ENCODE measurements at places on chromosomes 1 and 21.

DNA sequence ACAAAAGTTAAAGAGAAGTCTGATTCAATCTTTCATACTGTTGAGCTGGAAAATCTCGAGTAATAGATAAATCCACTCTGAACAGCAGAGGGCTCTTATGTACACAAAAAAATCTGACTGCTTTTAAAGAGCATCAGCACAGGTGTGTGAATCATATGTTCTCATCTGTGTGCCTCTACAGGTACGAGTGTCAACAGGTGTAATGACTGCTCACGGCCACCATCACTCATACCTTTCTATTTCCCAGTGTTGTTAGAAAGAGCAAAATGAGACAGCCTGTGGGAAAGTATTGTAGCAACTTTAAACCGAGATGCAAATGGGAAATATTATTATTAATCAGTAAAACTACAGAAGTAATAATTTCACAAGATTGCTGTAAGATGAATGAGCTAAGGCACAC is 49.0 kb upstream of the SCAF4 start:
- DNase-seq = no peak
- no peaks in the 10 kb centered on the region for H3K36me3 ChIP-seq
- no peaks in the 10 kb centered on the region for H3K4me1 ChIP-seq
- no peak overlapping the region for H3K27ac ChIP-seq
- H3K4me3 ChIP-seq = no peak overlapping the region

DNA sequence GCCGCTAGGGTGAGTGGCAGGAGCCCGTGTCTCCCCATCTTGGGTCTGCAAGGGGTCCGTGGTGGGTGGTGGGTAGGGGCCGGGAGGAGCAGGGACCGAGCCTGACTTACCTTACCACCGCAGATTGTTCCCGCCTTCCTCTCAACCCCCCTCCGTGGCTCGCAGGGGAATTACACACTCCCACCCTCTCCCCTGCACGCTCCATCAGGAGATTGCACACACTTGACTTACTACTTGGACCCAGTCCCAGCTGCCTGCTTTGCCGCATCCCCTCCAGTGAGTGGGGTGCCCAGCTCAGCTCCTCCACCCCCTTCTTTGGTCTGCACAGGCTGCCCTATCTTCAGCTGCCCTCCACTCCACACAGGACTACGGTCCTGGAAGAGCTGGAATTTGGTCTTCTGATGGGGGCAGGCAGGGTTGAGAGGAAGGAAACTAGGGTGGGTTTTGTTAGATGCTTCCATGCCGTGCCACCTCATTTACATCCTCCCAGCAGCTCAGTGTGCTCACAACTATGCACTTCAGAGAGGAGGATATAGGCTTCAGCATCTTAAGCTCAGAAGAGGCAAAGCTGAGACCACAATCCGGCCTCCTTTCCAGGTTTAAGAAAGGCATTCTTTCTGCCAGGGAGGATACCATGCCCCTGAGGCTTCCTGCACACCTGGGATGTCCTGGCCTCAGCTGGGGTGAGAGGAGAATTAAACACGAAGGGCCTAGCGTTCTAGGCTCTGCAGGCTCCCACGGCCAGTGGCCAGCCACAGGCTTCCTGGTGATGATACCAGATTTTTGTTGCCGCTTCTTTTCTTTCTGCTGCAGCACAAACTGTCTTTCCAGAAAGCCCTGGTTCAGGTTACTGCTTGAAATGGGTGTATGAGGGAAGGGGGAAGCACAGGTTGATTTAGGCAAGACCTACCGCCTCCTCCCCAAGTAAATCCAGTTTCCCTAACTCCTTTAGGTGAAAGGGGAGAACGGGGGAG is 2.3 kb downstream of the KCNC4 start:
- peaks cover 23% of the 10 kb centered on the region for H3K27me3 ChIP-seq
- H3K36me3 ChIP-seq = no peaks in the 10 kb centered on the region
- no peak overlapping the region for H3K27ac ChIP-seq

- H3K36me3 ChIP-seq = no peaks in the 10 kb centered on the region
- H3K4me3 ChIP-seq = no peak overlapping the region
- H3K4me1 ChIP-seq = peaks cover 8% of the 10 kb centered on the region
- H3K27ac ChIP-seq = no peak overlapping the region
Measured at GRCh38 chr1:40829631-40830245, 32.4 kb downstream of the CITED4 start.

GRCh38 chr1:16921391-16922185 is at the start of gene CROCC:
CROCC (plus strand) TSS chr1:16921931; CDS start chr1:16922019, 88 bp downstream.
- peaks cover 6% of the 10 kb centered on the region for H3K4me1 ChIP-seq
- peak; percentile 93 for DNase-seq
- H3K27me3 ChIP-seq = no peaks in the 10 kb centered on the region
- H3K4me3 ChIP-seq = peak within 1 kb of the TSS; percentile 47

GRCh38 chr1:85659174-85659573 is 49.1 kb downstream of the ZNHIT6 start:
- H3K4me3 ChIP-seq = no peak overlapping the region
- no peak overlapping the region for H3K27ac ChIP-seq
- no peak for DNase-seq
- H3K36me3 ChIP-seq = peaks cover 17% of the 10 kb centered on the region
- H3K4me1 ChIP-seq = peaks cover 8% of the 10 kb centered on the region

DNA sequence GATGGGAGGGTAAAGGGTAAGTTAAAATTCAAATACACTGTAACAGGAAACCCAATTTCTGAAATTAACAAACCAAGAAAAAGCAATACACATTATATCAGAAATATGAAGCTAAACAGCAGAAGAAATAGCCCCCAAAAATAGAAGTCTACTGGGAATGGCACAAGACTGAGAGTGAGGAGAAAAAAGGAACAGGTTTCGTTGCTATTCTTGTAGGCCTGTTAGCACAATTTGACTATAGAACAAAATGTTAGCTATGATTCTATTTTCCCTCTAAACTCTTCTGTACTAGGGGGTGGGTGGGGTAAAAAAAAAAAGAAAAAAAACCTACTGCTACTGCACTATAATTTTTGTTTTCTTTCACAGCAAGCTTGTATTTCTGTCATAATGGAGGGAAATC is 12.5 kb downstream of the RBBP5 start:
- H3K36me3 ChIP-seq = peaks cover 42% of the 10 kb centered on the region
- no peak overlapping the region for H3K4me3 ChIP-seq
- no peak for DNase-seq
- H3K27ac ChIP-seq = no peak overlapping the region

DNA sequence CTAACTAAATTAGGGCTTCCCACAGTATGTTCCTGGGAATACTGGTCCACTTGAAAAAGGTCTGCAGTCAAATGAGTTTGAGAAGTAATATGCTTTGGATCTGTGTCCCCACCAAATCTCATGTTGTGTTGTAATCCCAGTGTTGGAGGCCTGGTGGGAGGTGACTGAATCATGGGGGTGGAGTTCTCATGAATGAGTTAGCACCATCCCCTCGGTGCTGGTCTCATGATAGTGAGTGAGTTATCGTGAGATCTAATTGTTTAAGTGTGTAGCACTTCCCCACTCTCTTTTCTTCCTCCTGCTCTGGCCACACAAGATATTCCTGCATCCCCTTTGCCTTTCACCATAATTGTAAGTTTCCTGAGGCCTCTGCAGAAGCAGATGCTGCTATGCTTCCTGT is 16.9 kb upstream of the DMRTB1 start:
- H3K4me1 ChIP-seq = no peaks in the 10 kb centered on the region
- DNase-seq = no peak
- no peak overlapping the region for H3K27ac ChIP-seq
- H3K27me3 ChIP-seq = no peaks in the 10 kb centered on the region
- H3K4me3 ChIP-seq = no peak overlapping the region

GRCh38 chr1:25210728-25211127 is 21.6 kb downstream of the SYF2 start:
- 0 out of 2 replicates have a peak, but pooled peaks cover 4% of the 10 kb centered on the region for H3K27me3 ChIP-seq
- DNase-seq = no peak
- H3K4me1 ChIP-seq = no peaks in the 10 kb centered on the region
- no peak overlapping the region for H3K4me3 ChIP-seq

- H3K27me3 ChIP-seq = no peaks in the 10 kb centered on the region
- peaks cover 7% of the 10 kb centered on the region for H3K4me1 ChIP-seq
- peak overlapping the region; percentile 69 for H3K4me3 ChIP-seq
- no peaks in the 10 kb centered on the region for H3K36me3 ChIP-seq
- H3K27ac ChIP-seq = no peak overlapping the region
- peak; percentile 83 for DNase-seq
Measured at GRCh38 chr1:95116580-95117206, 462 bp upstream of the TLCD4 start.

DNA sequence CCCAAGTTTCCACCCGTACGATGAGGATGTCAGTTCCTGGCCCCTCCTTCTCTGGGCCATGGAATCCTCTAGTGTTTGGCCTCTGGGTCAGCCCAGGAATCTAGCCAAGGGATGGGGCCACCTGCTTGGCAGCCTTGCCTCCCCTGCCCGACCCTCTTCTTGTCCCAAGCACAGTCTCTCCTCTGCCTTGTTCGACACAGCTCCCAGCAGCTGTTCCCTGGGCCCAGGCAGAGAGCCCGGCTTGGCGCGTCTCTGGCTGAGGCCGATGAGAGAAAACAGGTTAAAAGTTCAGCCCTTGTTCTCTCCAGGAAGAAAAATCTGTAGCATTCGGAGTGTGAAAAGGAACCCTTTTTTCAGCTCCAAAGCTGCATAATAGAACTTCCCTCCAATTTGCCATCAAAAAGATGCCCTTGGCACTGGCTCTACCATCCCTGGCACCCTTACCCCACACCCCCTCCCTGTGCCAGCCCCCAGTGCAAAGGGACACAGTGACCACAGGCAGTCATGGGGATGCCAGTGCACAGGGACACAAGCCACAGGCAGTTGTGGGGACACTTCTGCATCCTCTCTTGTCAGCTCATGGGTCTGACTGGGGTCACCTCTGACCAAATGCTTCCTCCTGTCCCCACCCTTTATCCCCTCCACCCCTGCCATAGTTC is 68.4 kb downstream of the EPHB2 start:
- no peaks in the 10 kb centered on the region for H3K27me3 ChIP-seq
- peaks cover 34% of the 10 kb centered on the region for H3K4me1 ChIP-seq
- no peak overlapping the region for H3K4me3 ChIP-seq
- no peak for DNase-seq
- no peak overlapping the region for H3K27ac ChIP-seq

DNA sequence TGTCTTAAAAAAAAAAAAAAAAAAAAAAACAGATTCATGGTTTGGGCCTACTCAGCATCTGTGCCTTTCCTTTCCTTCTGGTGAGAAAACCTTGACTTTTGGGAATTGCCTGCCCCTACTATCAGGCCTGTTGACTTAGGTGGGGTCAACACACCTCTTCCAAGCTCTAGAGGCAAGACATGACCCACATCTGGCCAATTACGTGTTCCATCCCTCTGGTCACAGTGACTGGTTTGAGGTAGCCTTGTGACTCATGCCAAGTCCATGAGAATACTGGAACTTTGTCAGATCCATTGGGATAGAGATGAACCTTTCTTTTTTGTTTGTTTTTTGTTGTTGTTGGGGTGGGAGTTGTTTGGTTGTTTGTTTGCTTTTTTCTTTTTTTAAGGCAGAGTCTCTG is 37.3 kb upstream of the KHDRBS1 start:
- H3K27ac ChIP-seq = no peak overlapping the region
- H3K4me1 ChIP-seq = no peaks in the 10 kb centered on the region
- no peak for DNase-seq
- no peaks in the 10 kb centered on the region for H3K36me3 ChIP-seq
- no peaks in the 10 kb centered on the region for H3K27me3 ChIP-seq

DNA sequence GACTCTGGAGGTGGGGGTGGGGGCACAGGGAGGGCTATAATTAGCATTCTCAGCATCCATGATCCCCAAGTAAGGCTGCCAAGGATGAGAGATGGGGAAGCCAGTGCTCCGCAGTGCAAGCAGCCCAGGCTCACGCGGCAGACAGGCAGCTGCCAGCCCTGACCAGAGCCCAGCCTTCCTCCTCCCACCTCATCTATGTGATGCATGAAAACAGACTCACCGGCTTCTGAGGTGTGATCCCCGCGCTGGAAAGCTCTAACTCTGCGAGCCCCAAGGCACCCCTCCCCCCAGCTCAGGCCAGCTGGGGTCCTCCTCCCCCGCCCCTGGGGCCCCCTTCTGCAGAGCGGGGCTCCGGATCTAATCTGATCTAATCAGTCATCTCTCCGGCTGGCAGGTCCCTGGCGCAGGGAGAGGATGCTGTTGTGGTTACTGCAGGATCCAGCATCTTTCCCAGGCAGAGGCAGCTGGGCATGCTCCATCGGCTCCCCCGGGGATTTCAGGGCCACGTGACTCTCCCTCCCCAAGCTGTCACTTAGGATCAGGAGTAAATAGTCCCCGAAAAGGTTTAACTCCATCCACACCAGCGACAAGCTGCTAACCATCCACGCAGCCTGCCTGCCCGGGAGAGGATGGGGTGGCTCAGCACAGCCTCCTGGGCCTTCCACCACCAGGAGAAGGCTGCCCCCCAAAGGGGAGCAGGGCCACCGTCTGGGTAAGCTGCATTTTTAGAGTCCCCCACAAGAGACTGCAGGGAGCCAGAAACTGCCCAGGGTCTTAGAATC is at the start of gene PLEKHA6:
TSS of gene PLEKHA6 (minus strand) at position 456 of the 782 bp plus-strand sequence. CDS start 86,202 bp downstream, outside the sequence.
- H3K27ac ChIP-seq = peak within 1 kb of the TSS; percentile 90
- peak within 1 kb of the TSS; percentile 9 for H3K4me3 ChIP-seq
- H3K36me3 ChIP-seq = no peaks in the 10 kb centered on the region
- no peaks in the 10 kb centered on the region for H3K27me3 ChIP-seq
- peak; percentile 82 for DNase-seq

DNA sequence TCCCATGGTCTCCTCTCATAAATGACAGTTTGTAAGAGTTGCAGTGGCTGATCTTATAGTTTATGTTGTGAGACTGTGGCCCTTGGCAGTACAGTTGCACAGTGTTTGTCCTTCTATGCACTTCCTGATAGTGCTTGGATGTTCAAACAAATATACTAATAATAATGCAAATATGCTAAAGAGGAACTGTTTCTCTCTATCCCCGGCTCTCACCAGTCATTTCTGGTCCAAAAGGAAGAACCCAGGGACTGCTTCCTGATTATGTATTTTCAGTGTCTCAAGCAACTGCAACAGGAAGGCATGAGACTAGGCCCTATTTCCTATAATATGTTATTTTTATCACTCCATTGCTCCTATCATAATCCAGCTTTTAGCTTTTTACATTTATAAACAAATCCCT is 17.0 kb upstream of the SUCO start:
- no peak for DNase-seq
- no peaks in the 10 kb centered on the region for H3K4me1 ChIP-seq
- no peak overlapping the region for H3K27ac ChIP-seq
- no peak overlapping the region for H3K4me3 ChIP-seq

DNA sequence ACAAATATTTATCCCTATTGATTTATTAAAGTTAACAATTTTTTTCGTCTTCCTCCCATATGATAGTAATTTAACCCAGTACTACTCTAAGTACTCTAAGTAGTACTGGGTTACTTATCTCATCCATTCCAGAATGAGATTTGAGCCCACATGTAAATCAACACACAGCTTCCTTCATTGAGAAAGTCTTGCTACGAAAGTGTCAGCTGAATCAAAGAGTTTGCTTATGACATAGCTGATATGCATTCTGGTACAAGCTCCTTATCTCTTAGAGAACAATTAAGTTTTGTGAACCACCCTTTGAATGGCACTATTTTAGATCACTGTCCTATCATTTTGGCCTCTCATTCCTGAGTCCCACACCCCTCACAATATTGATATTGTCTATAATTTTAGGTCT is 2.4 kb upstream of the SLC44A3 start:
- no peaks in the 10 kb centered on the region for H3K27me3 ChIP-seq
- no peaks in the 10 kb centered on the region for H3K36me3 ChIP-seq
- H3K4me3 ChIP-seq = no peak overlapping the region
- no peak for DNase-seq
- H3K4me1 ChIP-seq = no peaks in the 10 kb centered on the region

GRCh38 chr1:151372058-151372934 is at the start of gene SELENBP1:
SELENBP1 (minus strand) TSS chr1:151372705; CDS start chr1:151372641, 64 bp downstream.
- H3K4me1 ChIP-seq = peaks cover 15% of the 10 kb centered on the region
- H3K27ac ChIP-seq = no peak within 1 kb of the TSS

All from SK-N-SH (cell line).